ENCODE measurements at places on chromosomes 11 and 22.

- no peak for DNase-seq
These were observed 9.4 kb downstream of the MMP7 start for GRCh38 chr11:102521121-102521520.

GRCh38 chr11:93765551-93765950, 18.5 kb upstream of the MED17 start:
- no peak for DNase-seq

DNA sequence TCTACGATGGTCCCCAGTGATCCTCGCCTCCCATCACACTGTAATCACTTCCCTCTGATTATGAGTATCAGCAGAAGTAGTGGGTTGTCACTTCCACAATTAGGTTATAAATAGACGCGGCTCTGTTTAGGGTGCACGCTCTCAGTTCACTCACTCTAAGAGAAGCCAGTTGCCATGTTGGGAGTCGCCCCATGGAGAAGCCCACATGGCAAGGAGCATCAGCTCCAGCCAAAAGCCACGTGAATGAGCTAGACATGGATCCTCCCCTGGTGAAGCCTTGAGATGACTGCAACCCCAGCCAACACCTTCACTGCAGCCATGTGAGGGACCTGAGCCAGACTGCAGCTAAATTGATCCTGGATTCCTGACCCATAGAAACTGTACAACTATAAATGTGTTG, 26.4 kb upstream of the MYOD1 start:
- DNase-seq = no peak

DNA sequence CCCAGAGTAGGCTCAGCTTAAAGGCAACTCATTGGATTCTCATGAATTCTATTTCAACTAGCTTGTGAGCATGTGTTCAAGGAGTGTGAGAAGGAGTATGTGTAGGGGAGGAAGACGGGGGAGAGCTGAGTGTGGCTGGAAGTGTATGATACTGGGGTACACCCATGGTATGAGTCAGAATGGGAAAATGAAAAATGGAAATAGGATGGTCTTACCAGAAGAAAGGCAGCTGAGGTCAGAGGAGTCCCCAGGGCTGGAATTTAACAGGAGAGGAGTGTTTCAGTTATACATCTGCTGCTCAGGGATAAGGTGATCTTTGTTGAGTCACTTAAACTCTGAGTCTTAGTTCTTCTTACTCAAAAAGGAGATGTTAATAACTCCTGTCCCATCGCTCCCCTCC, 6.7 kb upstream of the ADAMTS15 start:
- DNase-seq = no peak

DNA sequence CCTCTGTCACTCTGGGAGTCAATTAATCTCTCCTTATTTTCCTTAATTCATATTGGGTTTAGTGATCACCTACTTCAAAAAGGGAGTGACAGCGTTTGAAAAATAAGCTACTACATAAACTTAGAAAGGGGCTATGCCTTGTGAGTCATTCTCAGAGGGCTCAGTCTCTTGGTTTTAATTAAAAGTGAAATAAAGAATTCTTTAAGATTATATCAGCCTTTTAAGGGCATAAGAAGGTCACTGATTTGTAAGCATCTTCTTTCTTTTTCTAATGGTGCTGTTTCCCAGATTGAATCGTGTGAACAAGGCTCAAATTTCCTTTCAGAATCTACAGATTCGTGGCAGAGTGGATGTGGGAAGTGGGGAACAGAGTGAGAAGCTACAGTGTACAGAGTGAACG, 636.2 kb upstream of the CCDC90B start:
- DNase-seq = no peak

DNA sequence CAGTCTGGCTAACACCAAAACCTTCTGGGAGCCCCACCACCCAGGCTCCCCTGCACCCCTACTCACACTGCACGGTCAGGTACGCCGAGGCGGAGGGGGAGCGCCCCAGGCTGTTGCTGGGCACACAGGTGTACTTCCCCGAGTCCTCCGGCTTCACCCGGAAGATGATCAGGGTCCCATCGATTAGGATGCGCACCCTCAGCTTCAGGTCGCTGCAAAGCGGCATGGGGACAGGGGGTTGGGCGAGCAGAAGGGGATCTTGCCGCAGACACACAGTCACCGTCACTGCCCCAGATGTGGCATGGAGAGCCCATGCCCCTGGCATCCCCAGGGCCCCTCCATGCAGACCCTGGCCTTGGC, 21.2 kb downstream of the IGSF9B start:
- DNase-seq = no peak

DNA sequence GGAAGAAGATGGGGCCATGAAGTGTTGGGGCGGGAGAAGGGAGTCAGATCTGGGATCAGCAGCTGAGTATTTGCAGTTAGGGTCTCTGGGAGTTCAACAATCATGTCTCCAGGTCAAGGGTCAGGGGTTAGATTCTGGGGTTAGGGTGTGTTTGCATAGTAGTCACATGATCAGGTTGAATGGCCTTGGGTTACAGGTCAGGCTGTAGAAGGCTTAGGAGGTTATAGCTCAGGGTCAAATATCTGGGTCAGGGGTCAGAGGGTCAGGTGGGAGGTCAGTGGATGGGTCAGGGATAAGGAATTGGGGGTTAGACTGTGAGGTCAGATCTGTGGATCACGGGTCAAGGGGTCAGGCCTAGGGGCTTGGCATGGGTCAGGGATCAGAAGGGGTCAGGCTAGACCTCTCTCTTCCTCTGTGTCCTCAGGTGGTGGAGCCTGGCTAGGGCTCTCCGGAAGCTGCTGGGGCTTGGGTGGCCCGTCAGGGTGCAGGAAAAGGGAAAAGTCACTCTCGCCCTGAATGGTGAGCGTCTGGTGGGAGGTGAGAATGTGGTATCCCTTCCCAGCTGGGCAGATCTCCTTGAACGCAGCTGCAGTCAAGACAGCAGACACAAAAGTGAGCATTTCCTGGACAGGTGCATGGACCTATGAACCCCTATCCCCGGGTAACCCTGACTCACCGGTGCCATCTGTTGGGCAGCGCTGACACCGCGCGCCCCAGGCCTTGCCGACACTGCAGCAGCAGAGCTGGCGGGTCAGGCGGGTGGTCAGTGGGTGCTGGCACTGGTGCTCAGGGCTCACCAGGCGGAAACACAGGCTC, 6.4 kb downstream of the LTBP3 start:
- DNase-seq = no peak
